ENCODE measurements at places on chromosomes 5 and 9.

GRCh38 chr9:121286973-121287741 is 19.2 kb downstream of the GSN start:
- no peak for DNase-seq

GRCh38 chr5:2909035-2909434 is 157.6 kb upstream of the IRX2 start:
- DNase-seq, result no peak

DNA sequence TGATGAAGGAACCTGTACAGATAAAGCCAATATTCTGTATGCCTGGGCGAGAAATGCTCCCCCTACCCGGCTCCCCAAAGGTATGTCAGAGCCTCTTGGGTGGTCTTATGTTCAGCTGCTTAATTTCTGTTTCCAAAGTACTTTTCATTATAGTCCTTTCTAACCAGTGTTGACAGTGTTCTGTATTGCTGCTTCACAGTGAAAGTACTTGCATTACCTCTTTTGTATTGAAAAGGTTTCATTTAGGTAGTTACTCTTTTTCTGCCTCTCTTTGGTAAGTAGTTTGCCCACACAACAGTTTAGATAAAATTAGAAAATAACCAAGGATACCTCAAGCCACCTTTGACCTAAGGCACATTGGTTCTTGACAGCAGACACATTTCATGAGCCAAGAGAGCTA is 169.9 kb downstream of the PAM start:
- DNase-seq, result no peak

GRCh38 chr9:34983209-34983608 is 6.3 kb upstream of the DNAJB5 start:
- DNase-seq, result no peak

- DNase-seq, result no peak
These were observed 444.3 kb downstream of the ENC1 start for GRCh38 chr5:74196233-74196632.

GRCh38 chr5:553874-554273 is 29.6 kb upstream of the SLC9A3 start:
- DNase-seq, result no peak

DNA sequence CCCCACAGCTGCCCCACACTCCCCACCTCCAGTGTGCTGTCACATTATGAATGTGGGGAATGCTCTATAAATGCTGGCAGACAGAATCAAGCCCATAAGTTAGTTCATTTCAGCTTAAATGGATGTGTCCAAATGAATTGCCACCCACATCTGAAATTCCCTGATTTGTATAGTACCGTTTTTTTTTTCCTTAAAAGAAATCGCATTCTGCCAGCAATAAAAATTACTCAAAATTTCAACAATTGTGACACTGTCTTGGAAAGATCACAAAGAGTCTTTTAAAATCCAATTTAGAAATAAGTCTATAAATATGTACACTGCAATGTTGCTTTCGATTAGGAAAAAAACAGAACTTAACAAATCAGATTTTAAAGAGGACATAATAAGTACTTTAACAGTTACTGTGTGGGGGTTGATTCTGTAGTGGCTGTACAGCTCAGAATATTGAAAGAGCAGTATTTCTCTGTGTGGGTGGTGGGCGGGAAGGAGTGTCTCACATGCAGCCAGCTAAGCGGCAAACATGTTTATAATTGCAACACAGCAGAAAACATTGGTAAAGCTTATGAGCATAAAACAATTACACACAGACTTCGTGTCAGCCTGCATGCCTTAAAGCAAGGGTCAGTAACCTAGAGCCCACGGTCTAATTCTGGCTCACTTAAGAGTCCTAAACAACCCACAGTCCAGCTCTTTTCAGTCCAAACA is 24.9 kb upstream of the CSNK1G3 start:
- DNase-seq, result no peak

GRCh38 chr9:75471549-75472114 is 383.3 kb downstream of the OSTF1 start:
- no peak for DNase-seq

DNA sequence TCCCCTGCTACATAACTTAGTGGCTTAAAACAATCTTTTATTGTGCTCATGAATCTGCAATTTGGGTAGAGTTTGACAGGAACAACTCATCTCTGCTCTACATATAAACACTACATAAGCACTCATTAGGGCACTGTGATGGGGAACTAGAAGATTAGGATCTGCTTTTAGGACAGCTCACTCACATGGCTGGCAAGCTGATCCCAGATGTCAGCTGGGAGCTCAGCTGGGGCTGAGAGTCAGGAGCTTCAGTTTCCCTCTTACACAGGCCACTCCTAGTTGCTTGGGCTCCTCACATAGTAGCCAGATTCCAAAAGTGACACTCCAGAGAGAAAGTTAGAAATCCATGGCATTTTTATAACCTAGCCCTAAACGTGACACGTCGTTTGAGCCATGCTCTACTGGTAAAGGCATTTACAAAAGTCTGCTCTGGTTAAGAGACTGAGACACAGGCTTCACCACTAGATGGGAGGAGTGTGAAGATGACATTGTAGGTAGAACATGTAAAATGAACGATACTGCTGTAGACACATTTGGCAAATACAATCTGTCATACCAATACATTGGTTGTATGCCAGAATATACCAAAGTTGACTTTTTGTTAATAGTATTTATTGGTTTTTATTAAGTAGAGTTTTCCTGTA is 23.6 kb downstream of the SCAI start:
- DNase-seq, result no peak

- no peak for DNase-seq
These were observed 122.2 kb downstream of the LHX2 start for GRCh38 chr9:124133727-124134126.

DNA sequence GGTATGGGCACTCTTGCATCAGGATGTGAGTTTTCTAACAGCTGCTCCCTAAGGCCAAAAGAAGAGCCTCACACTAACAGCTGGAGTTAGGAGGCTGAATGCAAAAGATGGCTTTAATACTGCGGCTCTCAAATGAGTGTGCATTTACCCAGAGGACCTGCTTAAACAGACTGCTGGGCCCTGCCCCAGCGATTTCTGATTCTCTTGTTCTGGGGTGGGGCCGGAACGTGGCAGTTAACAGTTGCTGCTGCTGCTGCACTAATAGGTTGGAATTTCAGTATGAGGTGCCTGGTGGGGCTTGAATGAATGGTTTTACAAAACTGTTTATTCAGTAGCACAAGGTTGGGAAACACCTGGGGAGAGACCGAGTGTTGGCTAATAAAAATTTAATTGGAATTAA is 26.1 kb downstream of the HMGCR start:
- DNase-seq, result no peak

DNA sequence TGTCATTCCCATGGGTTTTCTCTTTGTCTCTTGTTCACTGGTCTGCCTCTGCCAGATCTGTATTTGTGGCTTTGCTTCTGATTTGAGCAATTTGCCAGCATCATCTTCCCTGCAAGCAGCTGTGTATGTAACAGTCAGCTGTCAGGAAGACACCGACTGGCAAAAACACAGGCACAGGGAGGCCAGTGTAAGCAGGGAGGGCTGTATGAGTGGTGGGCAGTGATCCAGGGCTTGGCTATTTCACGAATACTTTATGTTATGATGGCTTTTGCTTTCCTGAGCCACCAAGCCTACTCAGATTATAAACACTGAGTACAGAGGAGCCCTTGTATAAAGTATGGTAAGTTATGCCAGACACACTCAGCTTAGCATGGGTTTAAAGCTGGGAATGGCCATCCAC is 11.6 kb downstream of the BNIP1 start:
- no peak for DNase-seq

DNA sequence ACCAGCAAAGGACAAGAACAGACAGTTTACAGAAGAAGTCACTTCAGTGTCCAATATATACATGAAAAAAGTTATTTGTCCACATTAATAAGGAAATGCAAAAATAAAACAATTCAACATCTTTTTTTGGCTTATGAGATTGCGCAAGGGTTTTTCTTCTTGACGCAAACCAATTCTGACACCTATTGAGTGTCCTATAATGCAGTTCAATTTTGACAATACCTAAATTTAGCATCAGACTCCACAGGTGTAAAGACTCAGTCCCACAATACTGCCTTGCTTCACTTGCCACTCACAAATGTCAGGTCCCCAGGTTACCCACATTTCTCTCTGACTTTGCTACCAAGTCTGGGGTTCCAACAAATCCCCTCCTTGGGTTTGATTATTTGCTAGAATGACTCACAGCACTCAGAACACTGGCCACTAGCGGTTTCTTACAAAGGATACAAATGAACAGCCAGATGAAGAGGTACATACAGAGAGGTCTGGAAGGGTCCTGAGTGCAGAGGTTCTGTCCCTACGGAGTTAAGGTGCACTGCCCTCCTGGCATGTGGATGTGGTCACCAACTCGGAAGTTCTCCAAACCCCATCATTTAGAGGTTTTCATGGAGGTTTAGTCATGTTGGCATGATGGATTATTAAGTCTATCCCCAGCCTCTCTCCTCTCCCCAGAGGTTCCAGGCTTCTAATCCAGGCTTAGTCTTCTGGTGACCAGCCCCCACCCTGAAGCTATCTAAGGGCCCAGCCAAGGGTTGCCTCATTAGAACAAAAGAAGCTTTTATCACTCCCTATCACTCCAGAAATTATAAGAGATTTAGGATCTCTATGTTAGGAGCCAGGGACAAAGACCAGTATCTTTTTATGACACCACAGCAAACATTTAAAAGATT is 27.0 kb upstream of the SLC22A5 start:
- no peak for DNase-seq

- DNase-seq, result no peak
These were observed 58.7 kb downstream of the RXRA start for GRCh38 chr9:134384811-134385479.

DNA sequence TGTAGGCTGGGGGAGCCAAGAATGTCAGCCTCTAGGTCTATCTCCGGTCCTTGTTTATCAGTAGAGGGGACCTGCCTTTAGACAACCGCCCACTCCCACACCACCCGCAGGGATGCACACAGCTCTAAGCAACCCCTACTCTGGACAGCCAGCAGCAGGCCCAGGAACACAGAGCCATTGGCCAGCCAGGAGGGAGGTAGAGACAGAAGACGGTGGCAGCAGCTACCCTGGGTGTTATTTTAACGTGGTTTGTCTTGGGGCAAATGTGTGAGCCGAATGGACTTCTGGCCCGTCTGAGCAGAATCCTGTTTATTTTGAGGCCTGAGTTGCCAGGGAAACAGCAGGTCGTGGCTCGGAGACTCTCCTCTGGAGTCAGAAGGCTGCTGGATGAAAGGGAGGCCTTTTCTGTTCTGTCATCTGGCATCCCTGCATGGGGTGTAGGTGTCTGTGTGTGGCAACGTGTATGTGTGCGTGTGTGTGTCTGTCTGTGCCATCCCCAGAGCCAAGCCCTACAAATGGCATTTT is 382 bp upstream of the FGF1 start:
- DNase-seq, result no peak

DNA sequence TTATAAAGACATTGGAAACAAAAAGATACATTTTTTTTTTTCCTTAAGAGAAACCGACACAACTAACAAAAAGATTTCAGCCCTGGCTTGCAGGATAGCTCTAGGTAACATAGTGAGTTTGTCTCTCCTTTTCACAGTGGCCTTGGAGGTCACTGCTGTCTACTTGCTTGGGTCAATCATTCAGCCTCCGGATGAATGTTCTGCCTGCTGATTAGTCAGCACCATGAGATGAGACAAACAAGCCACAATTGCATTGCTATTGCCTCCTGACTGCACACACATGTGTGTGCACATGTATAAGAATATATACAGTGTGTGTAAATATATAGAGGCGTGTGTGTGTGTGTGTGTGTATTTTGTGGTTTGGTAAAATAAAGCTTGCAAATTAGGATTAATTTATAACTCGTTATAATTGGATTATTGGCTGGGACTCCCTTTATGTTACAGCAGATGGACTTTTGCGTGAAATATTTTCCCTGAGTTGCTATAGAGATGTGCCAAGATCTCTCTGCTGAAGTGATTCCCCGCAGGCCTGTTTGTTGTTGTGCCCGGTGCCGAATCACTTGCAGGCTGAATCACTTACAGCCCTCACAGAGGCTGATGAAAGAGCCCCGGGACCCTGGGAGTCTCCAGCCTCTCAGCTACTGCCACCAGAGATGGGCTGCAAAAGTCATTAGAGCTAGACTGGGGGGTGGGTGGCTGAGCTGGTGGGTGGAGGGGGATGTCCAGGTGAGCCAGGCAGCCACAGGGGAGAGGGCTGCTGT is 161.2 kb downstream of the FGF18 start:
- DNase-seq, result no peak

DNA sequence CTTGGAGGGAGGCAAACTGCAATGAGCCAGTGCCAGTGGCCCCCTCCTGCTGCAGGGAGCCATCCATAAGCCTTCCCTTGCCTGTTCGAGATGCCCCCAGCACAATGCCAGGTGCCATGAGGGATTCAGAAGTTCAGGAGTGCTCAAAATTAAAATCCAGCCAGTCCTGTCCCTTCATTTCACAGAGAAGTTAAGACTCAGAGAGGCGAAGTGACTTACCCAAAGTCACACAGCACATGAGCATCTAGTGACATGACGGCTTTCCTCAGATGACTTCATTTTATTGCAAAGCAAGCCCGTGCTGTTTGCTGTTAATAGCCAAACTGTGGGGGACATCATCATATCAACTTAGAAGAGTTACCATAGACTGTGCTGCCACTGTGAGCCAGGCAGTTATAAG is 69.3 kb upstream of the SAP30L start:
- no peak for DNase-seq

DNA sequence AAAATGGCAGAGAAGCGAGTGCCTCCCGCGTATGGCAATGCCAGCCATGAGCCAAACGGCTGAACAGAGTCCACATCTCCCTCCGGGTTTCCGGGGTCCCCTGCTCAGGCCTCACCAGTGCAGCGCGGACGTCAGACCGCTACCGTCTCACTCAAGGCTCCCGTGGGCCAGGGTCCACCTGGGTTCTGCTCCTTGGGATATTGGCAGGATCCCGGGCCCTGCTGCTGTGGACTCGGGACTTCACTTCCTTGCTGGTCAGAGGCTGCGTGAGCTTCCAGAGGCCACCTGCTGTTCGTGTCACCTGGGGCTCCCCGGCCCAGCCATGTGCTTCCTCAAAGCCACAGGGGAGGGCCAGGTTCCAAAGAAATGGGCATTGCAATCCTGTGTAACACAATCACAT is 38.4 kb upstream of the CLPTM1L start:
- DNase-seq, result no peak

GRCh38 chr5:133147815-133148567 is 96.2 kb downstream of the HSPA4 start:
- no peak for DNase-seq

- no peak for DNase-seq
These were observed 1278.7 kb downstream of the CDH12 start for GRCh38 chr5:21574438-21574837.

DNA sequence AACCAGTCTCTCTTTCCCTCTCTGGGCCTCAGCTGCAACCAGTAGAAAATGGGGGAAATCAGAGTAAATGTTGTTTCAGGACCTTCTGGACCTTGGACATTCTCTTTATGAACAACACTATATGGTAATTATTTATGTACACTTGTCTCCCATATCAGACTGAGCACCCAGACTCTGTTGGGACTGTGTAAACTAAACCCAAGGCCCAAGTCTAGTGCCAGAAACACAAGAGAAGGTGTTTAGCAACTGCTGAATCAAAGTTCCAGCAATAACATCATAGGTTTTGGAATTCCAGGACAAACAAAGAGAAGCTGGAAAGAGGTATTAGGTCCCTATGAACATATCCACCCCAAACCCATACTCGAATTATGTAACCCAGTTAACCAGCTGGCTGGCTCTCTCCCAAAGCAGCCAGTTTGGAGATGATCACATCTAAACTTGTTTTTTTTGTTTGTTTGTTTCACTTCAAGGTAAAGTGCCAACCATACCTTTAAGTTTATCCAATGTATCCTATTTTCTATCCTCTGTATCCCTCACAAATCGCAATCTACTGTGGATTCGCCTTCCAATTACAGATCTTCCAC is 1.9 kb upstream of the RNF38 start:
- no peak for DNase-seq

GRCh38 chr5:8686707-8687106 is 817.8 kb downstream of the MTRR start:
- DNase-seq, result no peak
